Natural killer cell treated with Interleukin-12 subunit alpha and Interleukin-12 subunit beta and Interleukin-15 and Interleukin-18, amount 100 ng/mL, for 72 hours (primary cell): ENCODE measurements at places on chromosomes 13 and 19.

- no peak overlapping the region for H3K4me3 ChIP-seq
Observed at GRCh38 chr13:34951528-34951927, 9.5 kb downstream of the NBEA start.

GRCh38 chr13:33876716-33877394 lies 58.9 kb downstream of the RFC3 start:
- no peaks in the 10 kb centered on the region for H3K36me3 ChIP-seq
- DNase-seq, result no peak
- no peak overlapping the region for H3K4me3 ChIP-seq
- H3K4me1 ChIP-seq, result no peaks in the 10 kb centered on the region
- H3K27me3 ChIP-seq, result no peaks in the 10 kb centered on the region

- no peak for DNase-seq
- peaks cover 6% of the 10 kb centered on the region for H3K4me1 ChIP-seq
- H3K27ac ChIP-seq, result no peak overlapping the region
- no peaks in the 10 kb centered on the region for H3K27me3 ChIP-seq
- no peak overlapping the region for H3K4me3 ChIP-seq
Observed at GRCh38 chr19:10892256-10892655, 20.9 kb downstream of the CARM1 start.

GRCh38 chr13:43835701-43836100 lies 43.8 kb downstream of the CCDC122 start:
- no peaks in the 10 kb centered on the region for H3K36me3 ChIP-seq
- H3K27ac ChIP-seq, result no peak overlapping the region
- no peaks in the 10 kb centered on the region for H3K4me1 ChIP-seq
- H3K27me3 ChIP-seq, result peaks cover 9% of the 10 kb centered on the region

DNA sequence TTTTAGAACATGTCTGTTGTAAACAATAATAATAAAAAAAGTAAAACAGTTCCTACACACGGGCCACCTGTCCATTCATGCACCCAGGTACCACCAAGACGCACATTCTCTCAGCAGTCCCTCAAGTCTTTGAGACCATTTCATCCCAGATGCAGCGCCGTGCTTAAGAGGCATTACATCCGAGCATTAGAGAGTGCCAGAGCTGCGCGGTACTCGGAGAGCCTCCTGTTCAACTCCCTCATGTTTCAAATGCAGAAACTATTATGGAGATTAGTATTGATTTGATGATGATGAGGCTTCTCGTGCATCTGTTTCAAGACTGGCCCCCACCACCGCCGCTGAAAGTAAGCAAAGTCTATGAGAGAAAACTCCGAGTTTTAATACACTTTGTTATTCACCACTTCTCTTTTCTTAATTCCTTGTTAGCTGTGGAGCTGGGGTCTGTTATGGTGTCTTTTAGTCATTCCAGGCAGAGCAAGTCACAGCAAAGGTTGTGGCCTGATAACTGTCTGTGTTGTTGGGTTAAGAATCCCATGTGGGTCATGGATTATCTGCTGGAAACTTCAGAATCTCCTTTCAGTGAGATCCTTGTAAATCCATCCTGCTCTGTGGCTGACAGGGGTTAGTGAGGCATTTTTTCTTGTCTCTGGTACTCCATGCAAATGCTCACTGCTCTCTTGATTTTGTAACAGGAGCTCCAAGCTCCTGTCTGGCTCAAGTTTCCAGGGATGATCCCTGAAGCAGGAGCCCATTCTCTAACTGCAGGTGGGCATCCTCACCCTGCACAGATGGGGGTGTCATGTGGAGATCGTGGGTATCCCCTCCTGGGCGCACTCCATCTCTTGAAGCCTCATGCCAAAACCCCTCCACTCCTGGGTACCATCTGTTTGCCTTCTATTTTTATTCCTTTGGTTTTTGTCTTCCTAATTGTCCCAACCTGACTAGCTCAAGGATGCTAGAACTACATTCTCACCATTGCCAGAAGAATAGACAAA lies 74.9 kb upstream of the MTIF3 start:
- no peaks in the 10 kb centered on the region for H3K36me3 ChIP-seq
- H3K27me3 ChIP-seq, result peaks cover 13% of the 10 kb centered on the region
- H3K4me3 ChIP-seq, result no peak overlapping the region
- H3K4me1 ChIP-seq, result no peaks in the 10 kb centered on the region
- no peak for DNase-seq

- no peak for DNase-seq
- H3K4me3 ChIP-seq, result no peak overlapping the region
- no peaks in the 10 kb centered on the region for H3K4me1 ChIP-seq
- no peaks in the 10 kb centered on the region for H3K36me3 ChIP-seq
Observed at GRCh38 chr13:33057019-33057780, 41.0 kb downstream of the KL start.

DNA sequence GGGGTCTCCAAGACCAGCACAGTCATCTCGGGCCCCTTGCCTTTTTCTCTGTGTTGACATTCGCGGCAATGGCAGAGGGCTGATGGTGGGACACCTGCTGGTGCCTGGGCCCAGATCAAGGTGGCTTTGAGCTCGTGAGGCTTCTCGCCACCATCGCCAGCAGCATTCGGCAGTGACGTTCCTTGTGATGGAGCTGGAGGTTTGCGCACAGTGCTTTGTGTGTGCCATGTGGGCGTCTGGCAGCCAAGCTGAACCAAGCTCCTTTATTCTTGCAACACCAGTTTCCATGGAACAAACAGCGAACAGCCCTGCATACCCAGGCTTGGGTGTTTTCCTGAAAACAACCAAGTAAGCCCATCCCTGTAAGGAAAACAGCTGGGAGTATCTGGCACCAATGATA lies 9.1 kb upstream of the TMEM255B start:
- H3K27ac ChIP-seq, result no peak overlapping the region
- no peak for DNase-seq
- no peaks in the 10 kb centered on the region for H3K36me3 ChIP-seq
- no peak overlapping the region for H3K4me3 ChIP-seq

- no peak overlapping the region for H3K27ac ChIP-seq
- peaks cover 39% of the 10 kb centered on the region for H3K36me3 ChIP-seq
- no peaks in the 10 kb centered on the region for H3K27me3 ChIP-seq
- no peak for DNase-seq
- no peaks in the 10 kb centered on the region for H3K4me1 ChIP-seq
- no peak overlapping the region for H3K4me3 ChIP-seq
Observed at GRCh38 chr19:43872547-43873336, 45.6 kb downstream of the ZNF283 start.

DNA sequence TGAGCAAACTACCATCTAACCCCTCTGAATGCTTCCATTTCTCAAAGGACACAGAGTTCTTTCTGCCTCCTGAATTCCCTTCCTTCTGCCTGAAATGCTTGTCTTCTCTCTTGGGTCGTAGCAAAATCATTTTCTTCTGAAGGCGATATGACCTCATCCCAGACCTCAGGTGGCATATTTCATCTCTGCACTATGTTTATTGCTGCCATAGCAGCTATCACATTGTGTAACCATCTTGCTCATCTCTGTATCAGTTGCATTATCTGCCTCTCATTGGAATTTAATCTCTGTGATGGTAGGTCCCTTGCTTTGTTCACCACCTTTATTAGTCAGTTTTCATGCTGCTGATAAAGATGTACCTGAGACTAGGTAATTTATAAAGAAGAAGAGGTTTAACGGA lies 32.5 kb upstream of the RAP2A start:
- peaks cover 10% of the 10 kb centered on the region for H3K27me3 ChIP-seq
- no peaks in the 10 kb centered on the region for H3K4me1 ChIP-seq
- DNase-seq, result no peak
- H3K27ac ChIP-seq, result no peak overlapping the region

- no peak overlapping the region for H3K27ac ChIP-seq
- DNase-seq, result peak; percentile 98
- H3K4me1 ChIP-seq, result peaks cover 31% of the 10 kb centered on the region
Observed at GRCh38 chr19:49876422-49877019, 634 bp downstream of the AKT1S1 start.

DNA sequence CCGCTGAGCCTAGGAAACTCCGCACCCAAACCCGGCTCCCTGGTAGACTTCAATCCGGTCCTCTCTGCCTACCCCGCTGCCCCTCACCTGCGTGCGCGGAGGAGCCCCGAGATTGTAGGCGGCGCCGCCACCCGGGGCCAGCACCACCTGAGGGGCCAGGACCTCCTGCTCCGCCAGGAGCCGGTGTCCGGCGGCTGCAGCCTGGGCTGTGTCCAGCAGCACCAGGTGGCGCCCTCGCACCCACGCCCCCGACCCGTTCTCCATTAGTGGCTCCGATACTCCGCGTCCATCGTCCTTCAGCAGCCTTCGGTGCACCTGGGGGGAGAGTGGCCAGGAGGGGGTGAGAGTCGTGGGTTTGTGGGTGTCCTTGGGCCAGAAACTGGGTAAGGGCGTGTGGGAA lies 18.5 kb downstream of the MAN2B1 start:
- H3K4me3 ChIP-seq, result no peak overlapping the region
- no peak overlapping the region for H3K27ac ChIP-seq
- no peaks in the 10 kb centered on the region for H3K36me3 ChIP-seq
- H3K4me1 ChIP-seq, result peaks cover 5% of the 10 kb centered on the region
- no peak for DNase-seq

GRCh38 chr13:72565893-72566292 lies 161.5 kb downstream of the MZT1 start:
- no peaks in the 10 kb centered on the region for H3K4me1 ChIP-seq
- no peak for DNase-seq
- no peaks in the 10 kb centered on the region for H3K36me3 ChIP-seq
- no peaks in the 10 kb centered on the region for H3K27me3 ChIP-seq
- H3K4me3 ChIP-seq, result no peak overlapping the region

DNA sequence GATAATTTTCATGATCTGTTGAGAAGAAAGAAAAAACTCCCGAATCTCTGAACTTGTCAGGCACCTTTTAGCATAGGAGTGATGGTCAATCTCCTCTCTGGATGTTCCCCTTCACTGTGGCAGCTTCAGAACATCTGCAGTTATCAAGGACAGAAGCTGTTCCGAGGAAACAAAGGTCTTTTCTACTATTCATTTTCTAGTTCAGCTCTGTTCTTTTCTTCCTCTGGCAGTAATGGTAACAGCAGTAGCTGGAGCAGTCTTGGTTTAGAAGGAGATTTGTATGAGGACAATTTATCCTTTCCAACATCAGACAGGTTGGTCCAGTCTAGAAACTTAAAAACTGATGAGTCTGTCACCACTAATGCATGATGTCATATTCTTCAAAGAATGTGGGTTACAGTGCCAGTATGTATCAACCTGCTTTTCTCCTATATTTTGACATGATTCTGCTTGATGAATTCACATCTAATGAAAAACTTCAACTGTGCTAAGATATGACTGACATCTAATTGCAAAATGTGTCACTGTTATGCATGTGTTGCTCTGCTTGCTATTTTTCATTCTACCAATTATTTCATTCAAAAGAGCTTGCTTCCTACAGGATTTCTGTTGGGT lies 41.0 kb downstream of the AKAP11 start:
- H3K27ac ChIP-seq, result peak overlapping the region; percentile 11
- no peak overlapping the region for H3K4me3 ChIP-seq
- DNase-seq, result no peak
- H3K27me3 ChIP-seq, result no peaks in the 10 kb centered on the region
- H3K36me3 ChIP-seq, result peaks cover 14% of the 10 kb centered on the region
- H3K4me1 ChIP-seq, result peaks cover 5% of the 10 kb centered on the region

- H3K27me3 ChIP-seq, result no peaks in the 10 kb centered on the region
- no peak overlapping the region for H3K27ac ChIP-seq
- H3K4me1 ChIP-seq, result no peaks in the 10 kb centered on the region
- no peak for DNase-seq
Observed at GRCh38 chr19:5155586-5156210, 184.9 kb downstream of the PTPRS start.

- peaks cover 42% of the 10 kb centered on the region for H3K4me1 ChIP-seq
- H3K36me3 ChIP-seq, result peaks cover 27% of the 10 kb centered on the region
- DNase-seq, result peak; percentile 84
- peak overlapping the region; percentile 93 for H3K27ac ChIP-seq
- peak overlapping the region; percentile 55 for H3K4me3 ChIP-seq
- H3K27me3 ChIP-seq, result no peaks in the 10 kb centered on the region
Observed at GRCh38 chr13:51534041-51534817, 50.0 kb upstream of the WDFY2 start.

DNA sequence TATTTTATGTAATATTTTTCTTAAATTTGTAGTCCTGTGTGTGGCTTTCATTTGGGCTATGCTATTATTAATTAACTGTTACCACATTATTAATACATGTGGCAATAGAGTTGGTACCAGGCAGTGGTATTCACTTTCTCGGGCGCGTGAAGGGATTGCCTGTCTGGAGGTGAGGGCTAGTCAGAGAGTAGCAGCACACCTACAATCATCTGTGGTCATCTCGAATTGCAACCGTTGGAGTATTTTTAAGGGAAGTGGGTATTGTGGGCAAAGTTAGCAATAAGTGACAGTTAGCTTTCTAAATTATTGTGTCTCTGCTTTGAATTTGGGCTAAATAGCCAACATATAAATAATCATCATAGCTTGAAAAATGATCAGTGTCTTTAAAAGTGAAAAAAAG lies 20.0 kb upstream of the GPR18 start:
- no peaks in the 10 kb centered on the region for H3K27me3 ChIP-seq
- peak overlapping the region; percentile 5 for H3K4me3 ChIP-seq
- no peak for DNase-seq
- peaks cover 92% of the 10 kb centered on the region for H3K4me1 ChIP-seq
- peak overlapping the region; percentile 62 for H3K27ac ChIP-seq
- H3K36me3 ChIP-seq, result peaks cover 13% of the 10 kb centered on the region

GRCh38 chr13:32453981-32454380 lies 26.1 kb upstream of the N4BP2L1 start:
- H3K4me1 ChIP-seq, result peaks cover 14% of the 10 kb centered on the region
- no peaks in the 10 kb centered on the region for H3K27me3 ChIP-seq
- H3K36me3 ChIP-seq, result peaks cover 32% of the 10 kb centered on the region
- H3K27ac ChIP-seq, result no peak overlapping the region

DNA sequence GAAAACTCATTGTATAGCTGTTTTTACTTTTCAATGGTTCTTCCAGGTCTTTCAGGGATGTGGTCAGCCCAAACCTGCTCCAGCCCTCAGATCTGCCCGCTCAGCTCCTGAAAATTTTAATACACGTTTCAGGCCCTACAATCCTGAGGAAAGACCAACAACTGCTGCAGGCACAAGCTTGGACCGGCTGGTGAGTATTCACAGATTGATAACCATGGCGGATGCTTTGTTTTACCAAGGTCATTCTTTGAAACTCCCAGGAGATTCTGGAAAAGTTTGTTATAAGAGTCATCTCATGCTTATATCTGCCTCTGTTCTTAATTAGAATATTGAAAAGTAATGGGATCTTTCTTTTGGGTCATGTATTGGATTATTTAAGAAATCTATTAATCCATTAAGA lies 173.5 kb downstream of the DCT start:
- no peaks in the 10 kb centered on the region for H3K36me3 ChIP-seq
- no peak overlapping the region for H3K27ac ChIP-seq
- no peaks in the 10 kb centered on the region for H3K4me1 ChIP-seq
- H3K4me3 ChIP-seq, result no peak overlapping the region

GRCh38 chr13:111620166-111620565 lies 299.7 kb downstream of the TEX29 start:
- no peaks in the 10 kb centered on the region for H3K4me1 ChIP-seq
- no peak for DNase-seq
- no peaks in the 10 kb centered on the region for H3K36me3 ChIP-seq
- no peak overlapping the region for H3K27ac ChIP-seq
- no peak overlapping the region for H3K4me3 ChIP-seq

- H3K4me3 ChIP-seq, result no peak overlapping the region
- H3K36me3 ChIP-seq, result peaks cover under 1% of the 10 kb centered on the region
- H3K27ac ChIP-seq, result no peak overlapping the region
Observed at GRCh38 chr13:41742917-41743552, 217.9 kb downstream of the VWA8 start.

- H3K36me3 ChIP-seq, result no peaks in the 10 kb centered on the region
- H3K27ac ChIP-seq, result no peak overlapping the region
- no peaks in the 10 kb centered on the region for H3K27me3 ChIP-seq
- no peak for DNase-seq
- peaks cover 24% of the 10 kb centered on the region for H3K4me1 ChIP-seq
Observed at GRCh38 chr19:47641891-47642485, 33.1 kb downstream of the BICRA start.
